ENCODE measurements at places on chromosomes 16 and 17. TPM values are rescaled to one million over a fixed set of nuclear protein-coding genes. Genes with fewer than 3 reads are reported as not detected.

DNA sequence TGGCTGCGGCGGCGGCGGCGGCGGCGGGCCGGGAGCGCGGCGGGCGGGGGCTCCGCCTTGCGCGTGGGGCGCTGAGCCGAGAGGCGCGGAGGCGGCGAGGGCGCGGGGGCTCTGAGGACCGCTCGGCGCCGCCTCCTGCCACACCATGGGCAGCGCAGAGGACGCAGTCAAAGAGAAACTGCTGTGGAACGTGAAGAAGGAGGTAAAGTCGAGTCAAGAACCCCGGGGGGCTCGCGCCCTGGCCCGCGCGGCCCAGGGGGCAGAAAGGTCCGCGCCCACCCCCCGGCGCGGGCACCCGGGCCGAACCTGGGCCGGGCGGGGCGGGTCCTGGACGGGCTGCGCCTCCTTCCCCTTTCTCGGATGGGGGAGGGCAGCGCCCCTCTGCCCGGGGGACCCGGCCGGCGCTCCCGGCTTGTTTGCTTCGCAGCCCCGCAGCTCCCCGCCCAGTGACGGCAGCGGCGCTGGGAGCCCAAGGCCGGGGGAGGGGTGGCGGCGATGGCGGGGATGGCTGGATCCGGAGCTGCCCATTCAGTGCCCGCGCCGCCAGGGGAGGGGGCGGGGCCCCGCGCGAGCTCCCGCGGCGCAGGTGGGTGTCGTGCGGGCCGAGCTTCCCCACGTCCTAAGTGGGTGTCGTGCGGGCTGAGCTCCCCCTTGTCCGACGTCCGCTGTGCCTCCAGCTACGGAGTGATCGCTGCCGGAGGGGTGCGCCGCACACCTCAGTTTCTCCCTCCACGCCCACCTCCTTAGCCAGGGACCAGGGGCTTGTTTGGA lies 428 bp downstream of the SGSM2 start:
- peak overlapping the region; percentile 59 for H3K27ac ChIP-seq
- H3K4me1 ChIP-seq: peaks cover 30% of the 10 kb centered on the region
- peak; percentile 14 for DNase-seq
- H3K27me3 ChIP-seq: peaks cover 2% of the 10 kb centered on the region
- peak overlapping the region; percentile 99 for H3K4me3 ChIP-seq

GRCh38 chr16:87342978-87343752 lies 26.0 kb upstream of the C16orf95 start:
- H3K27me3 ChIP-seq: peaks cover 1% of the 10 kb centered on the region
- DNase-seq: no peak
- no peaks in the 10 kb centered on the region for H3K4me1 ChIP-seq
- H3K36me3 ChIP-seq: peaks cover 15% of the 10 kb centered on the region
- H3K4me3 ChIP-seq: no peak overlapping the region

DNA sequence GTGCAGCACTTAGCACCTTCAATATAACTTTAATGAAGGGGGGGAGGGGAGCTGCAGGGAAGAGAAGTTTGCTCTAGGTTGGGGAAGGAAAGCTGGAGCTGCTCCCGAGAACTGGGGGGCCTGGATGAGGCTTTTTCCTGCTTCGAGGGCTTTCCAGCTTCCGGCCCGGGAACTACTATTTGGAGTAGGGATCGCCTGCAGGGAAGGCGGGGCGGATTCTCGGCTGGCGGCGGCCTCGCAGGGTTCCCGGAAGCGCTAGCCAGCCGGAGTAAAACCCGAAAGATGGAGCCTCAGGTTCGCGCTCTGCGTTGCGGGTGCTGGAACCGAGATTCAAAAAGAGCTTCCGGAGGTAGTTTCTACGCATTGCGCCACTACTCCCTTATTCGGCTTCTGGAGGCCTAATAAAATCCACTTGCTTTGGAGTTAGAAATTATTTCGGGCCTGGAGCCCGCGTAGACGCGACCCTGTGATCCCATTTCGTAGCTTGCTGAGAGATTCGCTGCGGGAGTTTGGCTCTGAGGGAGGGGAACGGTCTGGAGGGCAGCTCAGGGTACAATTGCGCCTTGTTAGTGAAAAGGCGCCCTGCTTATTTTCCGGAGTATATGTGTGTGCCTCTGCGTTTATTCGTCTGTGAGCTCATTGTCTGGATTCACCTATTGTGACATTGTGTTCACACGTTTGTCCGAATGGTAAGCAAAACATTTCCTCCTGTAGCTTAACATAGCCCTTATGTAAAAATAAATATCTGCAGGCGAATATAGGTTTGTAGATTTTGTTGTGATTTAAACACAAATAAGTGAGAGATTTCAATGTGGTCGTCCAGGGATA lies 652 bp downstream of the PRAC2 start:
- peaks cover 79% of the 10 kb centered on the region for H3K27me3 ChIP-seq
- no peaks in the 10 kb centered on the region for H3K36me3 ChIP-seq
- DNase-seq: no peak
- H3K27ac ChIP-seq: no peak overlapping the region
- no peak overlapping the region for H3K4me3 ChIP-seq

DNA sequence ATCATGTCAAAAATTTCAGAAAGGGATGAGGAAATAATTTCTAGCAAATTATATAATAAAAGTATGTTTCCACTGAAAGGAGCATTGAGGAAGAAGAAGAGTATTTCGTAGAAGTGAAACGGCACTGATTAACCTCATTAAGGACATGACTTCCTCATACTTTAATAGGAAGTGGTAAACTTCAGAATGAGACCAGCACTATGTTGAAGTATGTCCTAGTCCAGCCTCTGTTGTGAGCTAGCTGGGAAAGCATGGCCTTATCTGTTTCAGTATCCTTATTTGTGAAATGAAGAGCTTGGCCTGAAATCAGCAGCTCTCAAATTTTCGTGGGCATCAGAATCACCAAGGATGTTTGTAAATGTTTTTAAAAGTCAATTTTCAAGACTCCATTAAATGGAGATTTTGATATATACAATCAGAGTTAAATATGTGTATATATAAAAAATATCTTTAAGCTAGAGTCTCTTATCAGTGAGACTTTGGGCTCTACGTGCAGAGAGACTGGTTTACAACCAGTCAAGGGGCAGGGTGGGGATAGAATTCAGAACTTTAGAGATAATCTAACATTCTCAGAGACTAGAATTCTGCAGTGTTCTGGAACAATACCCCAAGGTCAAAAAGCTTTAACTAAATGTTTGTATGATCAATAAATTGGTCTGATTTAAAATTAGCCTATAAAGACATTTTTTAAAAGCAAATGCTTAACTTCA lies 365.4 kb downstream of the CDH13 start:
- H3K4me1 ChIP-seq: peaks cover 6% of the 10 kb centered on the region
- H3K27me3 ChIP-seq: no peaks in the 10 kb centered on the region
- no peak overlapping the region for H3K27ac ChIP-seq
- no peak overlapping the region for H3K4me3 ChIP-seq

The DUS1L gene
- total RNA-seq: 80.9 TPM

The ZNF597 gene
- 2.2 TPM for total RNA-seq

All from HFFc6 (cell line).